Caudate nucleus (tissue), 63 donors: ENCODE measurements at places on chromosomes 3 and 15.

DNA sequence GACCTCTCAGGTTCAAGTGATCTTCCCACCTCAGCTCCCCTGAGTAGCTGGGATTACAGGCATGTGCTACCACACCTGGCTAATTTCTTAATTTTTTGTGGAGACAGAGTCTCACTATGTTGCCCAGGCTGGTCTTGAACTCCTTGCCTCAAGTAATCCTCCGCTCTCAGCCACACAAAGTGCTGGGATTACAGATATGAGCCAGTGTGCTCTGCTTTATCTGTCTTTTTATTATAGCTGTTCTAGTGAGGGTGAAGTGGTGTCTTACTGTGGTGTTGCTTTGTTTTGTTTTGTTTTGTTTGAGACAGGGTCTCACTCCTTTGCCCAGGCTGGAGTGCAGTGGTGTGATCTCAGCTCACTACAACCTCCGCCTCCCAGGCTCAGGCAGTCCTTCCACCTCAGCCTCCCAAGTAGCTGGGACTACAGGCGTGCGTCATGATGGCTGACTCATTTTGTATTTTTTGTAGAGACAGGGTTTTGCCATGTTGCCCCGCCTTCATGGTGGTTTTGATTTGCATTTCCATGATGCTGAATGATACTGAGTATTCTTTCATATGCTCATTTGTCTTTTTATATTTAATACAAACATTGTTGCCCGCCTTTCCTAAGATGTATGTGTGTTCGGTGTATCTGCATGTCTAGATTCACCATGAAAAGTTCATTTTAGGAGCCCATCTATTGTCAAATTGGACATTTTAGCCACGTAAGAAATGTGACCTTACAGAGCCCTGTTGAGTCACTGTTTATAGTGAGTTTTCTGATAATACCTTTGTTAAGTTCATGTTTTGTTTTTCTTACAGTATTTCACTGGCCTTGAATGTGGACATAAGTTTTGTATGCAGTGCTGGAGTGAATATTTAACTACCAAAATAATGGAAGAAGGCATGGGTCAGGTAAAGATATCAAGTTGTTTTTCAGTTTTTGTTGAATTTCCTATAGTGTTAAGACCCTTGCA is 80.6 kb downstream of the ARIH1 start:
- DNase-seq, result no peak

DNA sequence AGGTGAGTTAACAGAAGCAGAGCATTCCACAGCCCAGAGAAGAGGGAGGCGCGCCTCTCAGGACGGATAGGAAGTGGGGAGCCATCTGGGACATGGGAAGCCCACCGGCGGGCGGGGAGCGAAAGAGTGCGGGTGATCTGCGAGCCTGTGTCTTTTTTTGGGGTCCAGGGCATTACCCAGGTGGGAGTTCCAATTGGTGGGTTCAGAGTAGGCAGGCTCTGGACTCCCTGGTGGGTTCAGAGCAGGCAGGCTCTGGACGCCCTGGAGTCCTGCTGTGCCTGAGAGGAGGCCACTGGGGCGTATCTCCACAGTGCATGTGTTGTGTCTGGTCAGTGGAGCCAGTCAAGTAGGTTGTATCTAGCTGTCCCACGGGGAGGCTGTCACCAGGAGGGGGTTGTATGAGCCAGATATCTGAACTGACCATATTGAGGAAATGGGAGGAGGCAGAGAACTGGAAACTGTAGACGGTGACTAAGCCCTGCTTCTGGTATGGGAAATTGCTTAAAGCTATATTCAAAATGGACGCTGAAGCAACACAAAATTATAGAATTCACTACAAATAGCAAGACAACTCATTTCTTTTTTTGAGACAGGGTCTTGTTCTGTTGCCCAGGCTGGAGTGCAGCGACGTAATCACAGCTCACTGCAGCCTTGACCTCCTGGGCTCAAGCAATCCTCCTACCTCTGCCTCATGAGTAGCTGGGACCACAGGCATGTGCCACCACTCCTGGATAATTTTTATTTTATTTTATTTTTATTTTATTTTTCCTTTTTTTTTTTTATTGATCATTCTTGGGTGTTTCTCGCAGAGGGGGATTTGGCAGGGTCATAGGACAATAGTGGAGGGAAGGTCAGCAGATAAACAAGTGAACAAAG is 34.5 kb upstream of the CHST2 start:
- DNase-seq, result no peak

GRCh38 chr15:78407608-78408354 is 30.2 kb upstream of the IREB2 start:
- DNase-seq, result no peak

DNA sequence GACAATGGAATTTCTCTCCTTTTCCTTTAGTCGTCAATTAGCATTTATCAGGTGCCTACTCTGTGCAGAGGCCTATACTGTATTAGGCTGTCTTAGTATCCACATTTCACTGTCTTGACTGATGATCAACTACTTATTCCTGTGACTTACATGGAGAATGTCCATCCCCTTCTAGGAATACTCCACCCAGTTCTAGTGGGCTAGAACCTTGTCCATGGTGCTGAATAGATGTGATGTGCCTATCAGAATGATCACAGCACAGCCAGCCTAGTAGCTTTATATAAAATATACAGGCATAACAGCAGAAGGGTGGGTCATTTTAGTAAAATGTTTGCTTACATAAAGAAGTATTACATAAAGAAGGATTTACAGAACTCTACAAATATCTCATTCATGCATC is 621.4 kb downstream of the PDCD6IP start:
- no peak for DNase-seq

DNA sequence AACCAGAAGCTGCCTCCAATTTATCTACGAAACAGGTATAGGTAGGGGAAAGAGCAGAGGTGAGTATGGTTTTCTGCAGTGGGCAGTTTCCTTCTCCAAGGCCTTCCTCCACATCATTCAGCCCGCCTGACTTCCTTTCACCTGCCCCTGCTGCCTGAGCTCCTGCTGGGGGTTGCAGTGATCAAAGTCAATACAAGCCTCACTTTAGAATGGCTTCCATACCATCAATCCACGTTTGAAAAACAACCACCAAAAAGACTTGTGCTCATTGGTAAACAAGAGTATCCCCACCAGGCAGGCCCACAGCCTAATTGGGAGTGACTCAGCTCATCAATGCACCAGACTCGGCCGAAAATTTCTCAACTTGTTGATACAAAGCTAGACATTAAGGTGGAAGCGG is 159.9 kb downstream of the MAGI1 start:
- no peak for DNase-seq

DNA sequence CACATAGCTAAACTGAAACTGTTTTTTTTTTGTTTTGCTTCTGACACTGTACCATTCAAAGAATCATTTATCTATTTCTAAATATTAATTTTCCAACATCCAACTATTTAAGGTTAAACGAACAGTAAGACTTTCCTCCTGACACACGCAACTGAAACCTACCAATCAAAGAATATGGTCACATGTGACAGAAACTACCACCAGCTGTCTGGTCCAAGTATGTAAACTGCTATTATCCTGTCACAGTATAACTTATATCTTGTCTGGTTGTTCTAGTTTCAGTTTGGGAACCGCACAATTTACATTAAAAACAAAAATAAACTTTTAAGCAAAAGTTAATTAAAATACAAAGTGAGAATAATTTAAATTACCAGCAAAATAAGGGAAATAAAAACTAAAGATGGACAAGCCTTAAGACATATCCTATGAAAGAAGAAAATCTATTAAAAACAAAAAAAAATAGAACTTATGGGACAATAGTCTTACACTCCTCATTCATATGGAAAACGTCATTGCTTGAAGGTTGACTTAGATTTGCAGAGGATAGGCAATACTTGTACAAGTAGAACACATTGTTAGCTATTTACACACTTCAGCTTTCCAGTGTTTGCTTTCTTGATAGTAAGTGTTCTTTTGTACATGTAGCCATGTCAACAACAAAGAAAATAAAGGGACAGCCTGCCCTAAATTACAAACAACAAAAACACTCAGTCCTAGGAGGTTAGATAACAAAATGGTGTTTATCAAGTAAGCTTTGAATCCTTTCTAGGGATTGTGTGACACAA is 26.8 kb upstream of the CHRM5 start:
- no peak for DNase-seq

- no peak for DNase-seq
Observed at GRCh38 chr3:132804498-132804897, 82.3 kb upstream of the NPHP3 start.

GRCh38 chr15:67137951-67138848 is 72.8 kb downstream of the SMAD3 start:
- DNase-seq, result no peak

- DNase-seq, result no peak
Observed at GRCh38 chr15:80925597-80926059, 64.0 kb downstream of the MESD start.

- DNase-seq, result no peak
Observed at GRCh38 chr3:178707311-178708031, 171.2 kb downstream of the KCNMB2 start.

DNA sequence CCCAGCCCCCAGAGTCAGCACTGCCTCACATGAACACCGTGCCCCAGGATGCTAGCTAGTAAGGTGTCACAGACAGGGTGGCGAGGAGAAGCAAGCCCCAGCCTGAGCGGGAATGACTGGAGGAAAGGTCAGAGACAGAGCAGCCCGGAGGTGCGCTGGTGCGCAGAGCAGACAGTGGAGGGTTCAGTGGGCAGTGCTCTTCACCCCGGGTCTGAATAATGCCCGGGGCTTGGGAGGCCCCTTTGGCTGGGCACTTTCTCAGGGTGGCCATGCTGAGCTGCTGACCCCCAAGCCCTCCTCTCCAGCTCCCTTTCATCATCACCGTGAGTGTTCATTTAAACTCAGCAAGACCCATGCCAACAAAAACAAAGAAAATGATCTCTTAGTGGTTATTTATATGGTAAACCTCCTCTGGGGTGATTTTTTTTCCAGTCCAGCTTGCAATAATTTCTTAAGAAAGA is 110.8 kb downstream of the VGLL4 start:
- DNase-seq, result no peak

DNA sequence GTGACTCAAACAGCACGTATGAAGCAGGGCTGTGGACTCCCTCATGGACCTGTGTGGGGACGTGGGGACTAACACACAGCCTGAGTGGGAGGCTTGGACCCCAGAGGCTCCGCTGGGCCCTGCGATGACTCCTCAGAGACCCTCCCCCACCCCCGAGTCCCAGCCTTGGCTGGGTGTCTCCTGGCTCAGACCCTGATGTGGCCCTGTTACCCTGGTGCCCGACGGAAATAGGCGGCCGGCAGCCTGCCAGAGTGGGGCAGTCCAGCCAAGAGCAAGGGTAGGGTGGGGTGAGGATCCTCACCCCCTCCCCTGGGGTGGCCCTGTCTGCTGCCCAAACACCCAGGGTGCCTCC is 15.3 kb downstream of the TNK2 start:
- DNase-seq, result no peak

- DNase-seq, result no peak
Observed at GRCh38 chr15:40737048-40737447, 18.0 kb downstream of the RMDN3 start.

DNA sequence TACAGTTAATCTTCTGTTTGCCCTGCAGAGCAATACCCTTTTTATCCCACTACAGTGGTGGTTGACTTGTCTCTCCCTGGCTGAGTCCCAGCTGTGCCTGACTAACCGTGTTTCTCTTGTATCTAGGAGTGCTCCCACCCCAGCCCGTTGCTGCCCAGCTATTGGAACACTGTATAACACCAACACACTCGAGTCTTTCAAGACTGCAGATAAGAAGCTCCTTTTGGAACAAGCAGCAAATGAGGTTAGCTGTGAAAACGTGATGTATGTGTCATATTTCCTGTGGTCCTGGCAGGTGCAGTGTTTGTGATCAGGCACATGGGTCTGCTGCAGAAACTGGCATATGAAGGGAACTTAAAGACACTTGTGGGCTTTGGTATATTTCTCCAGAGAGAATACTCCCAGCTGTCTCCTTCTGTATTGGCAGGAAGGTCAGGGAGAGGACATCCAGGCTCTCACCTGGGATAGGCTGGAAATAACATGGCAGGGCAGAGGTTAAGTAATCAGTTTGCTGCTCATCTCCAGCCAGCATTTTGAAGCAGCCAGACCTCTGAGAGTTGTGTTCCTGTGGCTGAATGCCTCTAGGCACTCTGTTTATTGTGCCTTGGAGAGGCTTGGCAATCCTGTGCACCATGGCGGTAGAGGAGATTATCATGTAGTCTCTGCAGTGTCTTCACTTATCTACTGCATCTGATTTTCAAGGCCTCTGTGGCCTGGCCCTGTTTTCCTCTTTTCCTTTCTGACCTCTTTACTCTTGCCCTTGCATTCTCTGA is 34.8 kb downstream of the ATG7 start:
- no peak for DNase-seq

GRCh38 chr3:20230954-20231353 is 44.9 kb upstream of the SGO1 start:
- no peak for DNase-seq

GRCh38 chr15:65067645-65068402 is at the start of gene RASL12:
Gene RASL12, minus strand, starts transcription at chr15:65067991. Its CDS starts 156 bp downstream, at chr15:65067835.
- DNase-seq, result no peak

DNA sequence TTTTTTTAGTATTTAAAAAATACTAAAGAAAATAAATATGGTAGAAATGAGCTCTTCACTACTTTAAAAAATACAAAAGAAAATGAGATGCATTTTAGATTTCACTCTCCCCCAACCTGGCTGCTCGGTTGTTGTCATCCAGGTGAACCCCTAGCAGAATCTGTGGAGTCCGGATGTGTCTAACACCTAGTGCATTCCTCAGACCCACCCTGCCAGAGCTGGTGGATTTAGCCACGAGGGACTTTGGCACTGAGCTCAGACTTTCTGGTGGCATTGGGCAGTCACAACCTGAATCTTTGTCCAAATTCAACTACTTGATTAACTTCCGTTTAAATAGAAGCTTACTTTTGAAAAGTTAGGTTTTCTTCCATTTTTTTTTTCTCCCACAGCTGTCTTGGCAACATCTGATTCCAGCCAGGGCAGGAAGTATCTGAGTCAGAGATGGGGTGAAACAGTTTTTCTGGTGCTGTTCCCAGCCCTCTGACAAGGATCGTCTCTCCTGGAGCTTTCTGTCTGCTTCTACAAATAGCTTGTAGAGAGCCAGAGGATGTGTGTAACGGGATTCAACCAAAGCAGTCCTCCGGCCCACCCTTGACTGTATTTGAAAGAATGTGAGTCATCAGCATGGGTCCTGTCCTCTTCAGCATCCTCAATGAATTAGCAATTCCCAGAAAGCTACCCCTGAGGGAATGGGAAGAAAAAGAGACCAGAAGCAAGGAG is 301.8 kb upstream of the MCTP2 start:
- DNase-seq, result no peak

GRCh38 chr3:16550676-16551341 is 37.3 kb upstream of the RFTN1 start:
- DNase-seq, result peak; percentile 50

DNA sequence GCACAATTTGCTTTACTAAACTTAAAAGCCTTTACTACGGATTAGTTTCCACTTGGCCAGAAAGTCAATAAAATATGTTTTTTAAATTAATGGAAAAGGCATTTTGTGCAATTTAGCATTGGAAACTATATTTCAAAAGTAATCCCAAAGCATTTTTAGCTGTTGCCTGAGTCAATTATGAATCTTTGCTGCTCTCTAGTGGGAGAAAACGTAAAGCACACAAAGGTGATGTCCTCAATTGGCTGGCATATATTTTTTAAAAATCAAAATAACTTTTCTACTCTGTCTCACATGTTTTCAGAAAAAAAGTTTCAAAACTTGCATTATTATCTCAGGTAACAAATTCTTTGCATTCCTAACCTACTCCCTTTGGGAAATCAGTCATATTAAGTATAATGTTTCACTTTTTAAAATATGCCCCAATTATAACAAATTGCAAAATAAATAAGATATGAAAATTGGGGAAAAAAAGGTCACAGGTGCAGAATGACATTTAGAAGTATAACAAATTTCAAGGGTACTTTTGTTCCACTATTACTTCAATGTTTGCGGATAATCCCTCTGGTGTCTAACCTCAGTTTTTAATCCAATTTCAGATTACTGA is 47.2 kb upstream of the TEX55 start:
- DNase-seq, result no peak
